ENCODE measurements at places on chromosomes 2 and 18. TPM values are rescaled to one million over a fixed set of nuclear protein-coding genes. Genes with fewer than 3 reads are reported as not detected.
A peak's percentile ranks its signal among the peaks of the same experiment; 100 is the strongest.

DNA sequence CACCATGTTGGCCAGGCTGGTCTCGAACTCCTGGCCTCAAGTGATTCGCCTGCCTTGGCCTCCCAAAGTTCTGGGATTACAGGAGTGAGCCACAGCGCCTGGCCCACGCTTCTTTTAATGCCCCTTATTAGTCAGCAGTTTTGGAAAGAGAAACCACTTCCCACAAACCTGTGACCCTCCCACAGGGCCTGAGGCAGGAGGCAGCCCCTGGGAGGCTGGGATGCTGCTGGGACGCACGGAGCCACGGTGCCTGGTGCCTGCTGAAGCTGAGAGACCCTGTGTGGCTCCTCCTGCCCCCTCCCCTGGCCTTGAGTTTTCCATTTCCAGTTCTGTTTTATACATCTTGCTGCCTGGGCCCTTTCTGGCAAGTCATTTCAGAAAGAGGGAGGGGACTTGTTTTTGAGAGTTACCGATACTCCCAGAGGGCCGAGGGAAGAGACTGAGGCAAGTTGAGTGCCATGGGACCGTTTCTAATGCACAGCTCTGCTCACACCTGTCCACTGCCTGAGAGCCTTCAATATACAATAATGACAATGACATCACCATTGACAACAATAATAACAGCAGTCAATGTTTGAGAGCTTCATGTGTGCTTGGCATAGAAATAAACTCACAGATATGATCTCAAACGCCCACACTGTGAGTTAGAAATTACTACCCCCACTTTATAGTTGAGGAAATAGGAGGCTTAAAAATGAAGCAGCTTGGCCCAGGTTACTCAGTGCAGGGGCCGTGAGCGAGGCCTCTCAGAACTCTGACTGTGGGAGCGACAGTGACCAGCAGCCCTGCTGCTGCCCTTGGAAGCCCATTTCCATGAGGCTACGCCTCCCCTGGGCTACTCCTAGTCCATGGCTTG lies 78.1 kb upstream of the YWHAQ start:
- no peak for DNase-seq
- no peaks in the 10 kb centered on the region for H3K4me1 ChIP-seq
- H3K27me3 ChIP-seq: no peaks in the 10 kb centered on the region
- no peaks in the 10 kb centered on the region for H3K36me3 ChIP-seq

The FMNL2 gene
- polyA plus RNA-seq: 77.0 TPM

The KCNJ13 gene
- polyA plus RNA-seq: 11.8 TPM

DNA sequence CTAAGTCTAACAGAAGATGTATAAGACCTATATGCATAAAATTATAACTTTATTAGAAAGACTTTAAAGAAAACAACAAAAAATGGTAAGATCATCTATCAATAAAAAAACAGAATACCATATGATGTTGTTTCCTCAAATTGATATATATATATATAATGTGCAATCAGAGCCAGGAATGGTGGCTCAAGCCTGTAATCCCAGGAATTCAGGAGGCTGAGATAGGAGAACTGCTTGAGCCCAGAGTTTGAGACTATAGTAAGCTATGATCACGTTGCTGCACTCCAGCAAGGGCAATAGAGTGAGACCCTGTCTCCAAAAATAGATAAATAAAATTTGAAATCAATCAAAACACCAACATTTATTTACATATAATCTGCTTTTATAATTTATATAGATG lies 19.5 kb downstream of the CYTIP start:
- no peak for DNase-seq
- H3K27me3 ChIP-seq: no peaks in the 10 kb centered on the region
- peaks cover 42% of the 10 kb centered on the region for H3K36me3 ChIP-seq
- no peak overlapping the region for H3K4me3 ChIP-seq
- H3K27ac ChIP-seq: no peak overlapping the region

DNA sequence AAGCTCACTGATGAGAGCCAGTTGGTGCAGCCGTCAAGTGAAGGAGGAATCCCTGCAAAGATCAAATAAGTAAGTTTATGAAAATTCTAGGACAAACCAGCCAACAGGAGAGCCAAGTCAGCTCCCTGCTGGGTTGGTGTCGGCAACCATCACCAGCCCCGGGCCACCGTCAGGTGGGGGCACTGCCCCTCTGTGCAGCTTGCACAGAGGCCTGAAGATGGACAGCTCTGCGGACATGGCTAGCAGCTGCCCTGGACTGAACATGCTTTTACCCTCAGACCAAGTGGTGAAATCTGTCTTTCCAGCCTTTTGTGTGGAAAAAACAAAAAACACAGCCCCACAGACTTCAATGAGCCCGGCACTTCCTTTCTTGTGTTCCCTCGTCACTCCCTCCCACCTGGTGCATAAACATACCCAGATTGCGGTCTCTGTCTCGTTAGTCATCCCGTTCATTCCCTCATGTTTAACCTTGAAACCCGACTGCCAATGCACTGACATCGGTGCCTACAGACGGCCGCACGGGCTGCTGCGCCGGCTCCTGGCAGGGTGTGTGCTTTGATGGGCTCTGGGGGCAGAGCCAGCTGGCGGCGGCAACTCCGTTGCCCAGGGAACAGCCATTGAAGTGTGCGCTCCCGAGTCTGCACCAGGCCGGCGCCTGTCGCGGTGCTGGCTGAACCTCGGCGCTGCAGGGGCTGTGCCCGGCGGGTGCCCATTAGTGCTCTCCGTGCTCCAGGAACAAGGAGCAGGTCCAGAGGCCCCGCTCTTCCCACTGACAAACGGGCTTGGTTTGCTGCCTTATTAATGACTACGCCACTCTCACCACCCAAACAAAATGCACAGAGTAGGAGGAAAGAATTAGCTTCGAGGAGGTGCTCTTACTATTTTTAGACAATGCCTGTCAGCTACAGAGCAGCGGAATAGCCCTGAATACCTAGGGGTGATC lies 95.3 kb downstream of the EIPR1 start:
- no peak overlapping the region for H3K27ac ChIP-seq
- peaks cover 7% of the 10 kb centered on the region for H3K36me3 ChIP-seq
- H3K4me1 ChIP-seq: no peaks in the 10 kb centered on the region
- no peak for DNase-seq
- H3K4me3 ChIP-seq: no peak overlapping the region

DNA sequence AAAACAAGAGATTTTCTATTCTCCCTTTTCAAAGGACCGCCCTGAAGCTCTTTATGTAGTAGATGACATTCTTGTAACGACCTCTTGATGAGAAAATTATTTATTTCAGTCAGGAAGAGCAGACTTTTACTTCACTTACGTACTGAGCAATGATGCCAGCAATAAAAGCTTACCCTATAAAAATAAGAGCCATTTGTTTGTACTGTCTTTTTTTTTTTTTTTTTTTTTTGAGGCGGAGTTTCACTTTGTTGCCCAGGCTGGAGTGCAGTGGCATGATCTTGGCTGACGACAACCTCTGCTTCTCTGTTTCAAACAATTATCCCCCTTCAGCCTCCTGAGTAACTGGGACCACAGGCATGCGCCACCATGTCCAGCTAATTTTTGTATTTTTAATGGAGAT lies 39.2 kb downstream of the CRIM1 start:
- H3K4me3 ChIP-seq: no peak overlapping the region
- no peaks in the 10 kb centered on the region for H3K4me1 ChIP-seq
- DNase-seq: no peak
- H3K36me3 ChIP-seq: no peaks in the 10 kb centered on the region
- no peak overlapping the region for H3K27ac ChIP-seq
- H3K27me3 ChIP-seq: no peaks in the 10 kb centered on the region

DNA sequence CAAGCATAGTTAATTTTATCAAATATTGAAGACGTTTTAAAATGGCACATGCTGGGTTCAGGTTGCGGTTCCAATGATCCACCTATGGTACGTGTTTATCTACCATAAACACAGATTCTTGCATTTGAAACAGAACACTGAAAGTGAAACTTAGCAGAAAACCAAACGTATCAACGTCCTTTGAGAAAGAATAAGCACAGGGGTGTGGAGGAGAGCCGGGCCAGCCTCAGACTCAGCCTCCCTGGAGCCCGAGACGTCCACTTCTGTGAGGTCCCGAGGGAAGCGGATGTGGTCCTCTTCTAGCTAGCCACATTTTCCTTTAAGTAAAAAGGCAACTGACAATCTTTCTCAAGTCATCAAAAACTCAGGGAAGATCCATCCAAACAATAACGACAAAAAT lies 195.9 kb downstream of the RTP5 start:
- H3K27me3 ChIP-seq: no peaks in the 10 kb centered on the region
- no peak overlapping the region for H3K27ac ChIP-seq
- no peaks in the 10 kb centered on the region for H3K36me3 ChIP-seq
- DNase-seq: no peak
- no peaks in the 10 kb centered on the region for H3K4me1 ChIP-seq
- H3K4me3 ChIP-seq: no peak overlapping the region

DNA sequence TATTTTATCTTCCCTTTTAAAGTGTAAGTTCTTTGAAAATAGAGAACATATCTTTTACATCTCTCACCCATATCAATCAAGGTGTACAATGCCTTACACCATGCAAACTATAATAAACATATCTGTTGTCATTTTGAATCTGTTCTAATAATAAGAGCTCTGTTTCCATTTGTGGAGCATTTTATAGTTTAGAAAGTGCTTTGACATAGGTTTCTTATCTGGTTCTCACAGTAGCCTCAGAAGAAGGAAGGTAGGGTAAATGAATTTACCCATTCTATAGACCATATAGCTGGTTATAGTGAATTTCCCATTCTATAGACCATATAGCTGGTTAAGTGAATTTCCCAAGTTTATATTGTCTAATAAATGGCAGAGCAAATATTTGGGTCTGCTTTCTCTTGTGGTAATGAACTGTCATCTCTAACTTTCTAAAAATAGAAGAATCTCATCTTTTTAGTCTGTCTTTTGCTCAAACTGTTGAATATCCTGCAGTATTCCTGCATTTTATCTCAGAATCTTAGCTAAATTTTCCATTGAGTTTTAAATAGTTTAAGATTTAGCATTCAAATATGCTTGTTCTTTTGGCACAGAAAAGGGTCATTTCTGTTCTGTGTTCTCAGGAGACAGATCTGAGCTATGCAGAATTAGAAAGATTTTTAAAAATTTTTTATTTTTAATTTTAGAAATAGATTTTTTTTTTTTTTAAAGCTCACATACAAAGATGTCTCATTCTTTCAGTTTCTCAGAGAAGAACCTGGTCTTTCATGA lies 80.7 kb upstream of the STON1 start:
- no peaks in the 10 kb centered on the region for H3K36me3 ChIP-seq
- H3K4me3 ChIP-seq: no peak overlapping the region
- peak overlapping the region; percentile 20 for H3K27ac ChIP-seq
- no peak for DNase-seq
- peaks cover 32% of the 10 kb centered on the region for H3K4me1 ChIP-seq

DNA sequence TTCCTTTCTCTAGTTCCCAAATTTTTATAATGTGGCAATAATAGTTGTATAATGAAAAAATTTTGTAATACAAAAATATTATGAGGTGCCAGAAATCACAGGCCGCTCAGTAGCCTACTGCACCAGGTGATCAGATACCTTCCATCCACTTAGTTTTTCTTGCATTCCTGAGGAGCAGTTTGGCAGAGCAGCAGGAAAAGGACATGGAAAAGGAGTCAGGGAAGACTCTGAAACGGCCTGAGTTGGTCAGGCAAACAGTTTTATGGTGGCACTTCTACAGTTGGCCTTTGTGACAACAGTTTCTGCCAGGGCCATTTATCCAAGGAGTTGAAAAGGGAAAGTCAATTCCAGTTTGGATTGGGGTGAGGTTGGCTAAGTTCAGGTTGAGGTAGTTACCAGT lies 165.4 kb upstream of the ALPP start:
- H3K27me3 ChIP-seq: no peaks in the 10 kb centered on the region
- no peak overlapping the region for H3K4me3 ChIP-seq
- DNase-seq: no peak
- H3K36me3 ChIP-seq: no peaks in the 10 kb centered on the region
- no peak overlapping the region for H3K27ac ChIP-seq

- H3K27ac ChIP-seq: no peak overlapping the region
- DNase-seq: no peak
- peaks cover 3% of the 10 kb centered on the region for H3K4me1 ChIP-seq
- no peak overlapping the region for H3K4me3 ChIP-seq
- no peaks in the 10 kb centered on the region for H3K36me3 ChIP-seq
- no peaks in the 10 kb centered on the region for H3K27me3 ChIP-seq
Measured at GRCh38 chr2:174753038-174753633, 11.1 kb downstream of the CHRNA1 start.

The BMP10 gene
- not detected for polyA plus RNA-seq

DNA sequence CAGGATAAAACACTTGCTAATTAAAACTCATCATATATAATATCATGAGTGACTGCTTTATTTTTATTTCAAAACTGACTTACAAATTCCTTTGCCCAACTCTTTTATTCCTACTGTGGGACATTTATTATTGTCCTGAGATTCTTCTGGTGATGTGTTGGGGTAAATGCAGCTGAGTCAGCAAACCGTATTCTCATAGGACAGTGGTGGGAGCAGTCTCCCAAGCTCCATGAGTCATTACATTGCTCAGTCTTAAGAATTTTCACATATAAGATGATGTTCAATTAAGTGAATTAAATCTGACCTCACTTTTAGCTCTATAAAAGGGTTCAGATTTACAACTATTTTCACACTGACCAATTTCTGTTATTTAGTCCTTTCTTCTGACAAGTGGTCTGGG lies 1530.7 kb downstream of the LRP1B start:
- no peak overlapping the region for H3K27ac ChIP-seq
- no peaks in the 10 kb centered on the region for H3K36me3 ChIP-seq
- DNase-seq: no peak
- H3K4me1 ChIP-seq: no peaks in the 10 kb centered on the region
- no peak overlapping the region for H3K4me3 ChIP-seq

The SNX17 gene
- 105 TPM for polyA plus RNA-seq

DNA sequence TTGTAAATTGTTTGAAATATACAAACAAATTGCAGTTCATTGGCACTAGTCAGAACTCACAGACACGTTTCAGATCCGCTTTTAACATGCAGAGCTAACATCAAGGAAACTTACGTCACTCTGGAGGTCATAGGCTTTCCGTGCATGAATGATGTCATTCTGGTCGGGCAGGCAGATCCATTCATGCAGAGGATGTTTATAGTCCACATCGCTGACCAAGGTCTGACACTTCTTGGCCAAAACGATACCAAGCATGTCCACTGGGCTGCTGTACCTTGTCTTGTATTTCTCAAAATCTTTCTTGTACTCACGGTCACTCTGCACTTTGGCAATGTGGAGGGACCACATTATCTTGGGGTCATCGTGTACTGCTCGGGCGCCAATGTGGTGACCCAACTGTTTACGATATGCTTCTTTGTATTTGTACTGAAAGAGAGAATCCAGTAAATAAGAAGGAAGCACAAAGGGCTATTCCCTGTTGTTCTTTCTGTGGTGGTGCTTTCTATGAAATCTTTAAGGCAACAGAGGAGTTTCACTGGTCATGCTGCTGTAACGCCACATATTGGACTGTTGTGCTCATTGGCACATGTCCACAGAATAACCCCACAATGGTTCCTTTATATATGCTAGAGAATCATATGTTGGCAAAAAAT lies 114.8 kb downstream of the NEB start:
- H3K36me3 ChIP-seq: no peaks in the 10 kb centered on the region
- H3K27ac ChIP-seq: no peak overlapping the region
- no peak for DNase-seq
- no peaks in the 10 kb centered on the region for H3K27me3 ChIP-seq
- H3K4me3 ChIP-seq: no peak overlapping the region

GRCh38 chr2:142681952-142682351 lies 195.5 kb upstream of the KYNU start:
- no peaks in the 10 kb centered on the region for H3K27me3 ChIP-seq
- no peak overlapping the region for H3K27ac ChIP-seq
- DNase-seq: no peak
- no peak overlapping the region for H3K4me3 ChIP-seq
- no peaks in the 10 kb centered on the region for H3K4me1 ChIP-seq
